Activated B cell treated with CpG ODN at 0.5 μM for 24 hours (primary cell): ENCODE measurements at places on chromosomes 3 and 15.

- no peak overlapping the region for H3K4me3 ChIP-seq
- H3K36me3 ChIP-seq: no peaks in the 10 kb centered on the region
- no peaks in the 10 kb centered on the region for H3K27me3 ChIP-seq
- no peaks in the 10 kb centered on the region for H3K4me1 ChIP-seq
- no peak for DNase-seq
These were observed 377.1 kb upstream of the GOLIM4 start for GRCh38 chr3:168472783-168473182.

DNA sequence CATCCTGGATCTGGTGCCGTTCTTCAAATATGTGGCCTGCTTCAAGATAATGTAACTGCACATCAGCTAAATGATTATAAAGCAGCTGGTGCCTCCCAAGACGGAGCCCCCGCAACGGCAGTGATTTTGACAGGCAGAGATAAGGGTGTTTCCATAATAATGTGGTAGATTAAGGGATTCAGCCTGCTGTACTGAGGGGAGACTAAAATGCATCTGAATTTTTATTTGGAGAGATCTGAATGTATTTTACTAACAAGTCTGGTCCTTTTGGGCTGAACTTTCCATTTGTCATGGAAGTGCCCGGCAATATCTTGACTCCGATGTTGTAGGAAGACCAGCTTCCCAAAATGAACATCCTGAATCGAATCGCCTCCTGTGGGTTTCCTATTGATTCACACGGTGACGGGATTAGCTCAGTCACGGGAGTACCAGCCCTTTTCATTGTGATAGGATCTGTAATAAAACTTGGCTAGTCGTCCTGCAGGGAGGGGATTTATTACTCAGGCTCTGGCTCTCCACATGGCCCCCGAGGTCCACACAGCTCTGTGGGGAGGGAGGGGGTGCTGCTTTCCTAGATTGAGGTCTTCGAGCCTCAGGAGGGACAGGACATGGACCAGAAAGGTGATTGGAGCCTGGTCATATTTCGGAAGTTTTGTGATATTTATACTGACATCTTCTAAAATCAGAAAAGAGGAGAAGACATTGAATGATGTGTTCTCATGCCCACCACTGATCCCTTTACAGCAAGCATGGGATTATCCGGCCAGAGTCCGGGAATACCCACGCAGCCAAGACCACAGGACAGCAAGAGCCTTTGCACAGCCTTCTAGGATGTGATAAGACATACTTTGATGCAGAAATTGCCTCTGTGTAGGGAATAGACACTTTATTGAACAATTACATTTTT, 2.5 kb upstream of the PCSK6 start:
- no peak overlapping the region for H3K4me3 ChIP-seq
- no peak overlapping the region for H3K27ac ChIP-seq
- no peak for DNase-seq
- peaks cover 13% of the 10 kb centered on the region for H3K4me1 ChIP-seq
- peaks cover 61% of the 10 kb centered on the region for H3K27me3 ChIP-seq

DNA sequence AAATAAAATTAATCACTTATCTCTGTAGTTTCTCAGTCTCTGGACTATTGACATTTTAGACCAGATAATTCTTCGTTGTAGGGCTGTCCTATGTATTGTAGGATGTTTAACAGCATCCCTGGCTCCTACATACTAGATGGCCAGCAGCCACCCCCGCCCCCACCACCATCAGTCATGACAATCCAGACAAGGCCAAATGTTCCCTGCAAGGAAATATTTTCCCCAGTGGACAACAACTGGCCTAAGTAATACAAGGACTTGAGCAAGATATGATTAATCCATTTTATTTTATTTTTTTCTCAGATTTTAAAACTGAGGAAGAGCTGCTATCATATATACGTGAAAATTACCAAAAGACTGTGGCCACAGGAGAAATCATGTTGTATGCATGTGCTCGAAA, 23.8 kb downstream of the TICRR start:
- DNase-seq: no peak
- H3K27me3 ChIP-seq: no peaks in the 10 kb centered on the region
- H3K27ac ChIP-seq: no peak overlapping the region
- H3K4me1 ChIP-seq: no peaks in the 10 kb centered on the region
- no peaks in the 10 kb centered on the region for H3K36me3 ChIP-seq

- no peak overlapping the region for H3K4me3 ChIP-seq
- no peaks in the 10 kb centered on the region for H3K36me3 ChIP-seq
- peaks cover 37% of the 10 kb centered on the region for H3K27me3 ChIP-seq
- no peak for DNase-seq
- H3K4me1 ChIP-seq: peaks cover 9% of the 10 kb centered on the region
- H3K27ac ChIP-seq: no peak overlapping the region
These were observed 2.6 kb upstream of the NEO1 start for GRCh38 chr15:73049564-73050215.

- no peaks in the 10 kb centered on the region for H3K4me1 ChIP-seq
- H3K4me3 ChIP-seq: no peak overlapping the region
- no peak overlapping the region for H3K27ac ChIP-seq
- no peaks in the 10 kb centered on the region for H3K36me3 ChIP-seq
- DNase-seq: no peak
- no peaks in the 10 kb centered on the region for H3K27me3 ChIP-seq
These were observed 399.6 kb downstream of the NAALADL2 start for GRCh38 chr3:175258763-175259162.

GRCh38 chr3:16587047-16587680, 18.1 kb downstream of the DAZL start:
- no peak for DNase-seq
- peaks cover 15% of the 10 kb centered on the region for H3K4me1 ChIP-seq
- H3K4me3 ChIP-seq: no peak overlapping the region
- H3K36me3 ChIP-seq: no peaks in the 10 kb centered on the region

GRCh38 chr15:77138167-77138522, 67.2 kb upstream of the TSPAN3 start:
- peaks cover 55% of the 10 kb centered on the region for H3K36me3 ChIP-seq
- no peak for DNase-seq
- H3K4me3 ChIP-seq: no peak overlapping the region
- no peak overlapping the region for H3K27ac ChIP-seq

DNA sequence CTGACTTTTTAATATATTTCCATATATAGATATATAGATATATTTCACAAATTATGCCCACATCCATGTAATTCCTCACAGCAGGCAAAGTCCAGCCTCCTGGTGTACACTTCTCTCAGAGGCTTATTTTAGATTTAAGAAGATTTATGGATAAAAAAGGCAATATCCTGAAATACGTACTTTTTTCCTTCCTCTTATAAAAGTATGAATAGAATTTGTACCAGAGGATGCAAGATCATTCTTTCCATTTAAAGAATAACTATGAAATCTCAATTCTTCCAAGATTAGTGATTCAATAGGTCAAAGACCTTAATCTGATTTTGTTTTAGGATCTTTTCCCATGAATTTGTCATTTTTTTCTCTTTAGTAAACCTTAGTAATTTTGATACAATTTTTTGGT, 597.9 kb upstream of the TBL1XR1 start:
- H3K27me3 ChIP-seq: no peaks in the 10 kb centered on the region
- H3K4me3 ChIP-seq: no peak overlapping the region
- H3K27ac ChIP-seq: no peak overlapping the region
- peaks cover 3% of the 10 kb centered on the region for H3K4me1 ChIP-seq
- DNase-seq: no peak

GRCh38 chr3:110579840-110580550, 491.6 kb upstream of the NECTIN3 start:
- no peak overlapping the region for H3K4me3 ChIP-seq
- no peaks in the 10 kb centered on the region for H3K36me3 ChIP-seq
- no peaks in the 10 kb centered on the region for H3K27me3 ChIP-seq
- DNase-seq: no peak
- H3K27ac ChIP-seq: no peak overlapping the region

- no peak overlapping the region for H3K4me3 ChIP-seq
- H3K27ac ChIP-seq: no peak overlapping the region
- no peaks in the 10 kb centered on the region for H3K4me1 ChIP-seq
These were observed 270.7 kb upstream of the LRTM1 start for GRCh38 chr3:55198554-55198953.

DNA sequence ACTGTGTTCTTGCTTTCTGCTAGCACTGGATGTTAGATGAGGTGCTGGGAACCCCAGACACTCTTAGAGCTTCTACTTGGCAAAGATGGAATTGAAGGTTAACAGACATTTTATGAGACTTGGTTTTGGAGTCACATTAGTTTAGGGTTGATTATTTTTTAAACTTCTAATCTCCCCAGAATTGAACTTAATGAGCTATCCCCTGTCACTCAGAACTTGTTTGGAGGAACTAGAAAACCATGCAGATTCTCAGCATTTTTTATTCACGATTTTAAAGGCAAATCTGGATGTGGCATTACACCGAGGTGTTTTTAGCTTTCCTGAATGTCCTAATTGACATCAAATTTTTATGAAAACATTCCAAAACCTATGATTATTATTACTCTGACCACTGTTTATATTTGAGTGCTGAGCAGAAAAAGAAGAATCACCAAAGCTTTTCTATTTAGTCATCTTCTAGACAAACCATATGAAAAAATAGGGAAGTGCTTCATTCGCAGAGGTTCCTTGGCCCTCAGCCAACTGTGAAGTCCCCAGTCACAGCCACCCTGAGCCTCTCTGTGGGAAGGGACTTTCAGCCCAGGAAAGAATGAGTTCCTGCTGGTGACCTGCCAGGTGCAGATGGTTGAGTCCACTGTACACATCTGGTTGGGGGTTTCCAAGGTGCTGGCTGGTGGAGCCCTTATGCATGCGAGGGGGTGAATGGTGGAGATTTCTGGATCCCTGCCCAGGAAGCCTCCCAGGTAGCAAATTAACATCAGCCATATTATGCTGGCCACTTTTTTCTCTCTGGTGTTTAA, 196.0 kb upstream of the TOPAZ1 start:
- H3K27me3 ChIP-seq: no peaks in the 10 kb centered on the region
- no peaks in the 10 kb centered on the region for H3K36me3 ChIP-seq
- peak overlapping the region; percentile 84 for H3K27ac ChIP-seq
- peak overlapping the region; percentile 7 for H3K4me3 ChIP-seq

- H3K4me3 ChIP-seq: peak overlapping the region; percentile 81
- H3K36me3 ChIP-seq: peaks cover 25% of the 10 kb centered on the region
- H3K27me3 ChIP-seq: no peaks in the 10 kb centered on the region
- peak overlapping the region; percentile 94 for H3K27ac ChIP-seq
These were observed 22.5 kb downstream of the SLC6A6 start for GRCh38 chr3:14424711-14425580.

DNA sequence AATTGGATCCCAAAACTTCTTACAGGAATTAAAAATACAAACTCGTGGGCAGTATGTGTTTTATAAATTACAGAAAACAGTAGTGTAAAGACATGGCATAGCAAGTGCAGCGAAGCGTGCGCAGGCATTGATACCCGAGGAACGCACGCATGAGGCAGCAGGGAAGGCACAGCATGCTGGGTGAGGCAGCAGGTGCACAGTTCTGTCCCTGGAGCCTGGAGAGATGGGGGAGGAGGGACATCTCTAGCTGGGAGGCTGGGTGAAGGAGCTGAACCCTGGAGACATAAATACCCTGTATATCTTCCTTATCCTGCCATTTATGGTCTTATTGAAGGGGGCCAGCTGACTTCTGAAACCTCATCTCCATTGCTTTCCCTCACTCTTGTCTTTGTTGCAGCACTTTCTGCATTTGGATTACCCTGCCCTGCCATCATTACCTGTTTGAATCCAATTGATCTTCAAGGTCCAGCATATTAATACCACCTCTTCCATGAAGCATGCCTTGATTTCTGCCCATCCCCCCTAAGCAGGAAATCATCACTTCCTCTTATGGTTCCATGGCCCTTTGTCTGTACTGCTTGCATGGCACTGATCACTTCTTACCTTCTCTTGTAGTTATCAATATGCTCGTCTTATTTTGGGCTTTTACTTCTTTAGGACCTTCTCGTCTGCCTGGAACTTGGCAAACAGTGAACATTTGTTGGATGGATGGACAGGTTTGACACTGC, 20.5 kb downstream of the LPP start:
- H3K27me3 ChIP-seq: no peaks in the 10 kb centered on the region
- no peak overlapping the region for H3K27ac ChIP-seq
- peaks cover 14% of the 10 kb centered on the region for H3K36me3 ChIP-seq
- H3K4me1 ChIP-seq: peaks cover 51% of the 10 kb centered on the region

GRCh38 chr3:14093831-14094230, 30.8 kb downstream of the CHCHD4 start:
- peaks cover 59% of the 10 kb centered on the region for H3K27me3 ChIP-seq
- no peak overlapping the region for H3K4me3 ChIP-seq
- H3K27ac ChIP-seq: no peak overlapping the region
- no peak for DNase-seq
- no peaks in the 10 kb centered on the region for H3K4me1 ChIP-seq
- H3K36me3 ChIP-seq: no peaks in the 10 kb centered on the region

DNA sequence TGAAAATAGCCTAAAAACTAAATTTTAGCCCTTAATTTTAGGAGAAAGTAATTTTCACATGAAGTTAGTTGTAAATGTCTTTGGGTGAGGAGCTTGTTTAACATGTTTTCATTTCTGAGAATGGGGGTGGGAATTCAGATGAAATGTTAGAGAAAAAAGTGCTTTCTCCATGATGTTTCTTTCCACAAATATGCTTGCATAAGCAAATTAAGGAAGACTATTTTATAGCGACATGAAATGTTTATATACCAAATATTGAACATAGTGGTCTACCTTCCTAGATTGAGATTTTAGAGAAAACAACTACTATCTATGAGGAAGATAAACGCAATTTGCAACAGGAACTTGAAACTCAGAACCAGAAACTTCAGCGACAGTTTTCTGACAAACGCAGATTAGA, 13.0 kb upstream of the RPLP1 start:
- no peaks in the 10 kb centered on the region for H3K36me3 ChIP-seq
- no peak overlapping the region for H3K27ac ChIP-seq
- H3K4me3 ChIP-seq: no peak overlapping the region
- DNase-seq: no peak

DNA sequence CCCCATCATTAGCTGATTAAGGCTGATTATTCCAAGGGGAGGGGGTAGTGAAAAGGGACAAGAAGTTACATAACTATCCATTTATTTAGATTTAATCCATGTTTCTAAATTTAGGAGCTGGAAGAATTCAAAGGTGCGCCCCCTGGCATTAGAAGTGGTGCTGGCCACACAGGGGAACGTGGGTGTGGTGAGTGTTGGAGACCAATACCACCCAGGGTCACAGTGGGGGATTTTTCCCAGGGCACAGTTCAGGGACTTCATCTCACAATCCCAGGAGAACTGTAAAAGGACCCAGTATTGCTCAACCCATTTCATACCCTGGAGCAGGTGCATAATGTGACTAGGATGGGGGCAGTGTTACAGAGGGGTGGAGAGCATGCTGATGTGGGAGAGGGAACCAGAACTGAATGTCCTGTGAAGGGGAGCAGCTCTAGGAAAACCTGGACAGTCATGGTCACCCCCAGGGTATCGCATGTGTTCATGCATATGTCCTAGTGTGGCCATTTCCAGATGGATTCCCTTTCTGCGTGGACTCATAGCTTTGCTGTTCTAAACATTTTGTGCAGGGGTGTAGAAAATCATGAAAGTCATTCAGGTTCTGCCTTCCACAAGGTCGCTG, 110.3 kb downstream of the LSM3 start:
- DNase-seq: no peak
- no peaks in the 10 kb centered on the region for H3K36me3 ChIP-seq
- H3K4me3 ChIP-seq: no peak overlapping the region
- no peaks in the 10 kb centered on the region for H3K4me1 ChIP-seq
- no peak overlapping the region for H3K27ac ChIP-seq

- peaks cover 22% of the 10 kb centered on the region for H3K27me3 ChIP-seq
- H3K36me3 ChIP-seq: no peaks in the 10 kb centered on the region
- no peak overlapping the region for H3K4me3 ChIP-seq
- no peaks in the 10 kb centered on the region for H3K4me1 ChIP-seq
- no peak overlapping the region for H3K27ac ChIP-seq
- peak; percentile 66 for DNase-seq
These were observed 40.4 kb downstream of the DNAJB8 start for GRCh38 chr3:128426128-128426921.
